ENCODE measurements at places on chromosomes 7 and 10.

DNA sequence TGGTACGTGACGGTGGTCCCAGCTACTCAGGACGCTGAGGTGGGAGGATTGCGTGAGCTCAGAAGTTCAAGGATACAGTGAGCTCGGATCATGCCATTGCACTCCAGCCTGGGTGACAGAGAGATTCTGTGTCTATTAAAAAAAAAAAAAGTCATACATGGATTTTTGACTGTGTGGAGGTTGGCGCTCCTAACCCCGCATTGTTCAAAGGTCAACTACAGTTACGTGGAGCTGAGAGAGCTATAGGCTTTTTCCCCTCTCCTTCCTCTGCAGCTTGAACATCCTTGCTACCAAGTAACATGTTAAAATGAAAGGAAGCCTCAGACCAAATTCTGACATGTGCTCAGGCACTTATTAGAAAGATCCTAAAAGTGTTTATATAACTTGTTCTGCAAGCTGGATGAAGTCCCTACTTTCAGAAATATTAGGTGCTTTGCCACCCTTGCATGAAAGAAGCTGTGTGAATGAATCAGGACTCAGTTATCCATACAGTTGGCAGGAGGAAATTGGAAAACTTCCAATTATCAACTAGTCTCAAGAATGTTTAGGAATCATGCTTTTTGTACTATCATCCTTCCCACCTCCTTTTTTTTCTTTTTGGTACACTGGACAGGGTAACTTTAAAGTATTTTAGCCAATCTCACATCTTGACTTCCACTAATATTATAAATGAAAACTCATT, 12.5 kb upstream of the ST7 start:
- DNase-seq = no peak

- DNase-seq = no peak
Observed at GRCh38 chr10:87862679-87863052, 667 bp downstream of the KLLN start.

DNA sequence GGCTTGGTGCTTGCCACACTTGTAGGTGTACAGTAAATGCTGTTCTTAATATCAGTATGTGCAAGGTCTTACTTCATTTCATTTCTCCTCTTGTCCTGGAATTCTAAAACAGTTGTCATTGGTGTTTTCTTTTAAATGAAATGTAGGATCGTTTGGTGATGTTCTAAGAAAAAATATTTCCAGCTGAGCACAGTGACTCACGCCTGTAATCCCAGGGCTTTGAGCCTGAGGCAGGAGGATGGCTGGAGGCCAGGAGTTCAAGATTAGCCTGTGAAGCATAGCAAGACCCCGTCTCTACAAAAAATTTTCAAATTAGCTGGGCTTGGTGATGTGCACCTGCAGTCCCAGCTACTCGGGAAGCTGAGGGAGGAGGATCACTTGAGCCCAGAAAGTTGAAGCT, 32.6 kb upstream of the ELN start:
- DNase-seq = no peak

DNA sequence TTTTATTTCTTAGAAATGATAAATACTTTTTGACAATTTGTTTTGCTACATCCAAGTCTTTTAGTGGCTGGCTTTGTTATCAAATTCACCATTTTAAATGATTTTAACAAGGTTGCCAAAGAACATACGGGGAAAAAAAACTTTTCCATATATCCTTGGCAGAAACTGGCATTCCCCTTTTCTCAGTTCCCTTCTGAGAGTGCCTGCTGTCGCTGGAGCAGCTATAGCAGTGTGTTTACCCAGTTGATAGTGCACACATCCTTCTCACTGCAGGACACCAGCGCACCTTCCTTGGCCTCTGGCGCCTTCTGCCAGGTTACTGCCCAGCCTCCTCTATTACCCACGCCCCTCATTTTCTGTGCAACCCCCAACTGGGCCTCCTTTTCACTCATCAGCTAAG, 94.1 kb downstream of the ALOX5 start:
- DNase-seq = no peak

DNA sequence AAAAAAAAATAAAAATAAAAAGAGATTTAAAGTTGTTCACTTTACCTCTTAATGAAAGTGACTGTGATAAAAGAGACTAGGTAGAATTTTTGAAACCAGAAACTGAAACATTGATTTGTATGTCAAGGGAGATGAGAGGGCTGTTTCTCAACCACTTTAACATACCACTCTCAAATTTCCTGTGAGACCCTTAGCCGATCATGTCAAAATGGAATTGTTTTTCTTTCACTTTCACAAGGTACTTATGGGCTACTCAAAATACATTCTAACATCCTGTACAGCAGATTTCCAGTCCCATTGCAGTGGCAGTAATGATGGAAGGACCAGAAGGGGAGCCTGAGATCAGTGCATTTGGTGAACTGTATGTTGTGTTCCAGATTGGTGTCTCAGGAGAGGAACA, 261.2 kb downstream of the PPP1R3A start:
- DNase-seq = no peak

- DNase-seq = no peak
Observed at GRCh38 chr7:112510001-112510742, 29.4 kb downstream of the LSMEM1 start.

DNA sequence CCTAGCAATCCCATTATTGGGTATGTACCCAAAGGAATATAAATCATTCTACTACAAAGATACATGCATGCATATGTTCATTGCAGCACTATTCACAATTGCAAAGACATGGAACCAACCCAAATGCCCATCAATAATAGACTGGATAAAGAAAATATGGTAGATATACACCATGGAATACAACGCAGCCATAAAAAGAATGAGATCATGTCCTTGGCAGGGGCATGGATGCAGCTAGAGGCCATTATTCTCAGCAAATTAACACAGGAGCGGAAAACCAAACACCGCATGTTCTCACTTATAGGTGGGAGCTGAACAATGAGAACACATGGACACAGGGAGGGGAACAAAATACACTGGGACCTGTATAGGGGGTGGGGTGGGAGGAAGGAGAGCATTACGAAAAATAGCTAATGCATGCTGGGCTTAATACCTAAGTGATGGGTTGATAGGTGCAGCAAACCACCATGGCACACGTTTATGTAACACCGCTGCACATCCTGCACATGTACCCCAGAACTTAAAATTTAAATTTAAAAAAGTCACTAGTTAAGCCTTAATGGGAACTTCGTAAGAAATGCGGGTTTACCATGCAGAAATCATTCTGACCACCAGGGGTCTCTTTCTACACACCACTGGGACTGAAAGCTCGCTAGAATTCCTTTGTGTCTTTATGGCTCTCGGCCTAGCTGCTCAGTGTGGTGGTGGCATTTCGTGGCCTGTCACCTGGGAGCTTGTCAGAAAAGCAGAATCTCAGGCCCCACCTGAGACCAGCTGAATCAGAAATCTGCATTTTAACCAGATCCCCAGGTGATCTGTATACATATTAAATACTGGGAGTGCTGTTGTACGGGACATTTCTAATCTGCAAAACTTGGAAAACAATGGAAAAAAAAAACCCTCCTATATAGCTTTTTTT, 9.5 kb downstream of the ANKRD1 start:
- no peak for DNase-seq

- DNase-seq = peak; percentile 42
Observed at GRCh38 chr10:132329565-132330485, 2.2 kb upstream of the LRRC27 start.

Data from glomerular endothelial cell (primary cell).